Esophagus mucosa (tissue), 1 donor: ENCODE measurements at places on chromosomes 3 and 15. TPM values are rescaled to one million over a fixed set of nuclear protein-coding genes. Genes with fewer than 3 reads are reported as not detected.

EIF1B gene
- 19.5 TPM for total RNA-seq

SCAANT1 gene
- total RNA-seq = not detected

GOLGA6L7 gene
- total RNA-seq = not detected

OPA1 gene
- 48.5 TPM for total RNA-seq

TMEM212 gene
- total RNA-seq = not detected

TGM4 gene
- total RNA-seq = not detected

MASP1 gene
- 1.6 TPM for total RNA-seq

ARGFX gene
- total RNA-seq = not detected

CDC25A gene
- total RNA-seq = 3.8 TPM

SCG5 gene
- 0.80 TPM for total RNA-seq

PIAS1 gene
- total RNA-seq = 24.4 TPM

EPHB3 gene
- total RNA-seq = 44.7 TPM

WDR82 gene
- total RNA-seq = 52.2 TPM

DUOXA2 gene
- total RNA-seq = 10.4 TPM

GPR171 gene
- 0.32 TPM for total RNA-seq

TTC23 gene
- total RNA-seq = 13.9 TPM

TMCO5A gene
- total RNA-seq = not detected

SERINC4 gene
- total RNA-seq = 0.36 TPM

ANKRD34C gene
- not detected for total RNA-seq

MAGI1 gene
- total RNA-seq = 13.7 TPM

TMF1 gene
- 16.0 TPM for total RNA-seq

CYP8B1 gene
- not detected for total RNA-seq

P2RY12 gene
- total RNA-seq = not detected

HHLA2 gene
- not detected for total RNA-seq

SCN5A gene
- total RNA-seq = not detected

MAP1A gene
- 0.76 TPM for total RNA-seq

HRH1 gene
- 4.2 TPM for total RNA-seq

RTP3 gene
- not detected for total RNA-seq
